ENCODE measurements at places on chromosomes 3 and 15.

GRCh38 chr3:168088106-168088720 lies 7.5 kb downstream of the GOLIM4 start:
- DNase-seq: no peak

DNA sequence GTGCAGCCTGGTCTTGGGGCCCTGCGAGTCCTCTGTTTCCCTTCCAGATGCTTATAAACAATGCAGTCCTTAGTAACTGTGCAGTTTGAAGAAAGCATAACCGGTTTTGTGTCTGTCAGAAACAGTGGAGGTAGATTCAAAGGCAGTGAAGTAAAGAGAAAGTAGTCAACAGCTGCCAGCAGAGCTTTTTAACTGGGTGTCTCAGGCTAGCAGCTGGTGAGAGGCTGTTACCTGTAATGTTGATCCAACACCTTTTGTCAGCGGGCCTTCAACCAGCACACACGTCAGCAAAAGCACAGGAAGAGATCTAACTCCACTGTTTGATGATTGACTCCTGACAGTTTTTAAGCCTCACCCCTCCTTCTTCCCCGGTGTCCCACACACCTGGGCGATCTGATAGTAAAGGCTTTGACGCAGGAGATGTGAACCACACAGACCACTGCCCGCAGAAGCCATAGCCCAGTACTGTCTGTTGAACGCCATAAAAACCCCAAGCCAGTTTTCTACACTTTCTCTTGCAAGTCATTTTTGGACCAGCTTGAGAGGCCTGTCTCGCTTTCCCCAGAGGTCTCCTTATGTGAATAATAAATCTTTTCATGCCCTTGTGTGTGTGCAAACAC lies 178.0 kb downstream of the FMN1 start:
- DNase-seq: no peak

DNA sequence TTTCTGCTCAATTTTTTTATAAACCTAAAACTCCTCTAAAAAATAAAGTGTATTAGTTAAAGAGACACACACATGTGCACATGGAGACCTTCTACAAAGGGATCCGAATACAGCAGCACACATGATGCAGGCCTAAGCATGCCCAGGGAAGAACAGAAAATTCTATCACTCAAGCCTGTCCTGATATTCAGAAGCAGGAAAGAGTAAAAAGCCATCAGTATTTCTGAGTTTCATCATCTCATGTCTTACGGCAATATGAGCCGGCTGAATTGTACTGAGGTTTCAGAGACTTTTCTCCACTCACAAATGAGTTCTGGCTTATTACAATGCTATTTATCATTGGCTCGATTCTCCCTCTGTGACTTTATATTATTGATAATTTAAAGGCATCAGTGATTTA lies 97.5 kb downstream of the CADPS start:
- DNase-seq: peak; percentile 36

DNA sequence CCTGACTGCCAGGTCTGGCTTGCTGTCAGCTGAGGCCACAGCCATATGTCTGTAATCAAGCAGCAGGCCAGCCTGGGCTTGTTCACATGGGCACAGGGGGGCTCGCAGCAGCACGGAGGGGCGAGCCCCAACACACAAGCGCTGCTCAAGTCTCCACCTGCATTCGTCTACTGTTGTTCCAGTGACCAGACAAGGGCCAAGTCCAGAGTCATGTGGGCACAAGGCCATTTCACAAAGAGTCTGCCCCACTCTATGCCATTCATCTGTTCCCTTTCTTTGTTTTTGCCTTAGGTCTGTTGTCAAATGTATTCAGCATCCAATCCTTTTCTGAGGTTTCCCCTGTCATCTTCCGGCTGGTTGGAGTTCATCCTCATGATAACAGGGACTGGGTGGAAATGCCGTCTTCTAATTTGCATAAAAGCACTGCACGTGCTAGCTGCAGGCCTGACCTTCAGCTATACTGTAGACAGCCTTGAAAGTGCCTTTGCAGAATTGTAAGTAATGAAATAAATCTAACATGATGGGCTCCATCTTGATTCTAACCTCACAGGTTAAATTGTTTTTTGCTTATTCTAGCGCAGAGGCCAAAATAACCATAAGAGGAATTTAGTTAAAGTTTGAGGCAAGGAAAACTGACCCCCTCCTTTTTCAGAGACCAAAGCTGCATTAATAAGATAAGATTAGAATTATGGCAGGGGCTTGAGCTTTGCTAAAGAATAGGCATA lies 28.6 kb upstream of the KBTBD12 start:
- peak; percentile 22 for DNase-seq

DNA sequence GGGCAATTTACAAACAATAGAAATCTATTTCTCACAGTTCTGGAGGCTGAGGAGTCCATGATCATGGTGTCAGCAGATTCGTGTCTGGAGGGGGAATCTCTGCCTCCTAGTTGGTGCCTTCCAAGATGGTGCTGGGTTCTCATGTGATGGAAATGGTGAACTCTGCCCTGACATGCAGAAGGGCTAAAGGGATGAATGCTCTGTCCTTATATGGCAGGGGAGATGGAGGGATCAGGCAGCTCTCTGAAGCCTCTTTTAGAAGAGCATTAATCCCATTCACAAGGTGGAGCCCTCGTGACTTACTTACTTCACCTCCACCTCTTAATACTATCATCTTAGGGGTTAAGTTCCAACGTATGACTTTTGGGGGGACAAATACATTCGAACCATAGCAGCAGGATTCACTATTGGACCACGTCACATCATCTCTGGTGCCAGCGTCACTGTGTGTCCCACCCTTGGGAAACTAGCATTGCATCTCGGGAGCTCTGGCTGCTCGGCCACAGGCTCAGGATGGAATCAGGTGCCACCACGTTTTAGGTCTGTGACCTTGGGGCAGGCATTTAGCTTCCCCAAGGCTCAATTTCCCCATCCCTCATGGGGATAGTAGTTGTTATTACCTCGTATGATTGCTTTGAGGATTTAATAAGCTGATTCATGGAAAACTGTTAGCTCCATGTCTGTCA lies 53.0 kb downstream of the SV2B start:
- no peak for DNase-seq

DNA sequence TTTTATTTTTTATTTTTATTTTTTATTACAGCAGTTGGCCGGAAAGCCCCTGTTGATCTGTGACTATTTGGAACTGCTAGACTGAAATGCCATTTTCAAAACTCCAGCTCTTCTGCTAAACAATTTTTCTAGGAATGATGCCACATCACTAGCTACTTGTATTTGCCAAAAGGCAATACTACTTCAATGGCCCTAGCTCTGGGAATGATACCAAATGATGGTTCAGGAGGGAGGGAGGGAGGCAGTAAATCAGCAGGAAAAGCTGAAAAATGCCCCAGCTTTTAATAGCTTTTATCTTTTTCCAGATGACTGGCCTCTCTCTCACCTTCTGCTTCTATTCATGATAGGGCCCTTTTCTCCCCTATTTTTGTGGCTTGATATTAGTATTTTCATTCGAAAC lies 2.6 kb upstream of the CHL1 start:
- no peak for DNase-seq

GRCh38 chr3:172354931-172355499 lies 93.2 kb downstream of the GHSR start:
- DNase-seq: no peak

Data from epithelial cell of esophagus (primary cell).